ENCODE measurements at places on chromosomes 2 and 18.

DNA sequence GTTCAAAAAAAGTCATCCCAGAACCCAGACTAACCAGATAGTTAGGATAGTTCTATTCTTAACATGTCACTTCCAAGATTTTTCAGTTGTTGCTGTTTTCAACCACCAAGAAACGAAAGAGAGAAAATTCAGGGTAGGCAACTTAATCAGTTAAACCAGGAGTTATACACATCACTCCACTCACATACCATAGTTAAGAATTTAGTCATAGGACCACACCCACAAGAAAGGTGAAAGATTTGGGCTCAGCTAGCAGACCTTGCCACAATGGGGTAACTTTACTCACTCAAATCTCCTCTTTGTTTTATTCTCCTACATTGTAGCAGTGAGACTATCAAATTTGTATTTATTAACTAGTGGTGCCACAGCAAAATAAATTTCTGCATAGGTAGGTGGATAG lies 473.6 kb downstream of the NUP35 start:
- no peak for DNase-seq

GRCh38 chr2:50018921-50019320 lies 864.6 kb upstream of the FSHR start:
- DNase-seq, result peak; percentile 9

DNA sequence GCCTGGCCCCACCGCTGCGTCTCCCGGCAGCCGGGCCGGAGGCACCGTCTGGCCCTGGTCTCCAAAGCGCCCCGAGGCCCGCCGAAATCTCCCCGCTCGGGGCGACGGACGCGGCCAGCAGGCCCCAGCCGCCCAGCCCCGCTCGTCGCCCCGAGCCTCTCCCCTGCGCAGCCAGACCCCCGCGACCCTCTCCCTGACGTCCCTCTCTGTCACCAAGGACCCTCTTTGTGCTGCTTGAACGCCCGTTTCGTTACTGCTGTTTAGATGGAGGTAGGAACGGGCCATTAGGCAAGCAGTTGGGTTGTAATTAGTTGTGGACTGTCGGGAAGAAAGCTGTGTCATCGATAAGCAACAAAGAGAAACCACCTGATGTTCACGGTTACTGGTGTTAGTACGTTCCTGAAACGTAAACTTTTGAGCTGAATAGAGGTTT lies 686 bp downstream of the UBXN4 start:
- no peak for DNase-seq

DNA sequence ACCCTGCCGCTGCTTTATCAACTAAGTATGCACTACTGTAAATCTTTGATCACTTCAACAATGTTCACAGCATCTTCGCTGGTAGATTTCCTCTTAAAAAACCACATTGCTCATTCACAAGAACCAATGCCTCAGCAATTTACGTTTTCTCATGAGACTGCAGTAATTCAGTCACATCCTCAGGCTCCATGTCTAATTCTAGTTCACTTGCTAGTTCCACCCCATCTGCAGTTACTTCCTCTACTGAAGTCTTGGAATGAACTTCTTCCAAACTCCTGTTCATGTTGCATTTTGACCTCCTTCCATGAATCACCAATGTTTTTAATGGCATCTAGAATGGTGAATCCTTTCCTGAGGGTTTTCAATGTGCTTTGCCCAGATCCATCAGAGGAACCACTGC lies 35.8 kb downstream of the PRELID3A start:
- no peak for DNase-seq

DNA sequence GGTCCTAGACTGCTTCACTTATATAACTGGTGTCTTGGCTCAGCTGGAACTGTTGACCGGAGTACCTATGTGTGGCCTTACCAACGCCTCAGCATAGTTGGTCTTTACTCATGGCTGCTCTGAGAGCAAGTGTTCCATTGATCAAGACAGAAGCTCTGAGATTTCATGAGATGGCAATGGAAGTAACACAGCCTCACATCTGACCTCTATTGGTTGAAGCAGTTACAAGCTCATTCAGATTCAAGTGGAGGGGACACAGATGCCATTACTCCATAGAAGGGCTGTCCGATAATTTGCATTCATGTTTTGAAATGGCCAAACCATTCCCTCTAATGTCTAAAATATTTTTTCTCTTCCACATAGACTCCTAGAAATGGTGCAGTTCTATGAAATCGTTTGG lies 46.4 kb upstream of the STK39 start:
- DNase-seq, result no peak

GRCh38 chr2:168767258-168767657 lies 35.2 kb upstream of the NOSTRIN start:
- DNase-seq, result no peak

DNA sequence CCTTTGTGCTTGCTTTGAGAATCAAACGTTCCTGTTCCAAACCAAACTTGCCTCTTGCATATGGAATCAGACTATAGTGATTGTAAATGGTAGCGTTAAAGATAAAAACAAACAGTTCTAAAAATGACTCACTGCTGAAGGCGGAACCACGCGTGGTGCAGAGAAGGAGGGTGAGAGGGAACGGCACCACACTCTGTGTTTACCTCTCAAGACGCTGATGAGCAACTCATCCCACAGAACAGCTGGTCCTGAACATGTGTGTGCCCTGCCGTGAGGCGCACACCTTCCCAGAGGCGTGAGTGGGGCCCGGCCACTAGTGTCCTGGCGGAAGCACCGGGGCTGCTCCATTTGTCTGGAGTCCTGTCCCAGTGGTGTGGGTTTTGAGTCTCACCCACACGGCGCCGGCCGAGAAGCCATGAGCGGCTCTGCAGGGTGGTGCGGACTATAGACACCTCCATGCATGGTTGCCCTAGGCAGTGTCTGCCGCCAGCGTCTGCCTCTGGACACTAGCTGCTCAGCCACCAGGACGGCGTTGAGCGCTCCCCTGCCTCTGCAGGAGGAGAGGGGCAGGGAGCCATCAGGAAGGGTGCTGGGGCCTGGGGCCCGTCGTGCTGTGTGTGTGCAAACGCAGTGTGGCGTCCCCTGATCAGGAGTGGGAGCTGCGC lies 52.1 kb downstream of the NFATC1 start:
- DNase-seq, result no peak

- no peak for DNase-seq
Measured at GRCh38 chr2:10079266-10079869, 843 bp downstream of the CYS1 start.

- DNase-seq, result no peak
Measured at GRCh38 chr18:77105680-77106079, 26.9 kb downstream of the MBP start.

GRCh38 chr2:193837111-193837738 lies 1642.5 kb upstream of the TMEFF2 start:
- no peak for DNase-seq

DNA sequence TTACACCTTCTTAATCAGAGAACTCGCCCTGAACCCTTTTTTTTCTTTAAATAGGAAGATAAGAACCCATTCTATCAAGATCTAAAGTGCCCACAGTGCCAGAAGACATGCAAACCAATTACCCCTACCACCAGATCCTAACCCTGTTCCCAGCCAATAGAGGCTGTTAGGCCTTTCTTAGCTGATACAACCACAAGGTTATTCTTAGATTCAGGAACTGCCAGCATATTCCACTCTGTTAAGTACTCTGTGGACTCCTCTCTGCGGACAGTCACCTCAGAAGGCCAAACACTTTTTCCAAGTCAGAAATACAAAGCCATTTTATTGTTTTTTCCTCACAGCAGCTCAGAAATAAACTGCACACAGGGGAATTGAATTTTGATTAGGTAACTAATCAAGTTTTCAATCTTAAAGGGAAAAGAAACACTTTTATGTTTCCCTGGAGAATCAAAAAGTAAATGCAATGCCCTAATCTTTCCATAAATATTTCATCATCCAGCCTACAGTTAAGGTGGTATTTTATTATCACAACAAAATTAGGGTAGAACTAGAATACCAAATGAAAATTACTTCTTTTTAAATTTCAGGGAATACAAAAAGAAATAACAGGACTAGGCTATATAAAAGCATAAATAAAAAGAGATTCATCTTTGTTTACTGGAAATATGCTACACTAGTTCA lies 111.4 kb downstream of the NBAS start:
- no peak for DNase-seq

- DNase-seq, result no peak
Measured at GRCh38 chr2:166924967-166925366, 36.7 kb downstream of the XIRP2 start.

DNA sequence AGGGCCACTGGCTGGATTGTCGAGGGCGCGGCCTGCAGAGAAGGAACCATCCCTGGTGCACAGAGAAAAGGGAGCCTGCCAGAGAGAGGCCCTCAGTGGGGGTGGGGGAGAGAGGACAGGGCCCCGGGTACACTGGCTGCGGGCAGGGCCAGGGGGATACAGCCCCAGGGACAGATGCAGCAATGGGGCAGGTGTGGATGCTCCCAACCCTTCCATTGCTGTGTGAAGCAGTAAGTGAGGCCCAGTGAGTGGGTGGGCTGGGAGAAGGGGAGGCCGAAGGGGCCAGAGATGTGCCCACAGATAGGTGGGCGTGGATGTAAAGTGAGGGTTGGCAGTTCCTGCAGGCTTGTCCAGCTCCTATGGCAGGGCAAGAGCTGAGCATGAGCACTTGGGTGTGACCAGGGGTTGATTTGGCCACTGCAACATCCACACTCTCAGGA lies 7.4 kb downstream of the AGXT start:
- DNase-seq, result no peak
